ENCODE measurements at places on chromosomes 7 and 10.
A peak's percentile ranks its signal among the peaks of the same experiment; 100 is the strongest.

- DNase-seq = no peak
These were observed 26.0 kb downstream of the ADD3 start for GRCh38 chr10:110033701-110034235.

GRCh38 chr10:45555795-45556194 is 116.8 kb downstream of the ZFAND4 start:
- no peak for DNase-seq

GRCh38 chr10:69409176-69409495 is 7.6 kb downstream of the TACR2 start:
- peak; percentile 58 for DNase-seq

- no peak for DNase-seq
These were observed 22.3 kb downstream of the PDGFA start for GRCh38 chr7:497346-497745.

DNA sequence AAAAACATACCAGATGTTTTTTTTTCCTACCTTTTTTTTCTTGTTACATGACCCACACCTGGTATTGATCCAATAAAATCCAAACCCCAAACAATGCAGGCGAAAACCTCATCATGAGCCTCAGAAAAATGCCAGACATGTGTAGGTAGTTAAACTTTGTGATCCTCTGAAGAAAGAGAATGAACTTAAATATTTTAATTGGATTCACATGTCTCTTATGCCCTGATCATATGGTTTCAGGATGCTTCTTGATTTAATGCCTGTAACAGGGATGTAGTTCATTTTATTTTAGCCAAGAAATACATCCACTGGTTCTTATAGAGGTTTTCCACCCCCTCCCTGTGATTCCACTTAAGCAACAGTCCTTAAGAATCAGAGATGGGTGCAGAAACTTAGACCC is 451.6 kb downstream of the TYW1 start:
- DNase-seq = no peak

- DNase-seq = no peak
These were observed 54.9 kb upstream of the HELLS start for GRCh38 chr10:94490789-94491039.

- no peak for DNase-seq
These were observed 7.5 kb downstream of the MNX1 start for GRCh38 chr7:157002819-157003421.

- DNase-seq = no peak
These were observed 6.7 kb upstream of the EN2 start for GRCh38 chr7:155450970-155451801.

DNA sequence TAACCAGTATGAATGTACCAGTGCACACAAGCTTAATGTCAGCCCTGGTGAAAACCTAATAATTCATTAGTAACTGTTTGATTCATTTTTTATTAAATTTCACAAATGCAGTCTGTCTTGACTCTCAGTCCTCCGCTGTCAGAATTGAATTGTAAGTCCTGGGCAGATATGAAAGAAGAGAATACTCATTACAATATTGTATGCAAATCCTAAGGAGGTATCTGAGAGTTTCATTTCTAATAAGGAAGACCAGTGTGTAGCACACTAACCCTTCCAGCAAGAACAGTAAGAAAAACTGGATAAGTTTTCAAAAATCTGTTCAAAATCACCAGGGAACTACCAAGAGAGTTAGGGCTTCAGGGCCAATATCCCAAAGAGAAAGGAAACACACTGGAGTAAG is 652.1 kb downstream of the SUGCT start:
- DNase-seq = no peak

- no peak for DNase-seq
These were observed 29.0 kb downstream of the AKR1C8 start for GRCh38 chr10:5155951-5156350.

DNA sequence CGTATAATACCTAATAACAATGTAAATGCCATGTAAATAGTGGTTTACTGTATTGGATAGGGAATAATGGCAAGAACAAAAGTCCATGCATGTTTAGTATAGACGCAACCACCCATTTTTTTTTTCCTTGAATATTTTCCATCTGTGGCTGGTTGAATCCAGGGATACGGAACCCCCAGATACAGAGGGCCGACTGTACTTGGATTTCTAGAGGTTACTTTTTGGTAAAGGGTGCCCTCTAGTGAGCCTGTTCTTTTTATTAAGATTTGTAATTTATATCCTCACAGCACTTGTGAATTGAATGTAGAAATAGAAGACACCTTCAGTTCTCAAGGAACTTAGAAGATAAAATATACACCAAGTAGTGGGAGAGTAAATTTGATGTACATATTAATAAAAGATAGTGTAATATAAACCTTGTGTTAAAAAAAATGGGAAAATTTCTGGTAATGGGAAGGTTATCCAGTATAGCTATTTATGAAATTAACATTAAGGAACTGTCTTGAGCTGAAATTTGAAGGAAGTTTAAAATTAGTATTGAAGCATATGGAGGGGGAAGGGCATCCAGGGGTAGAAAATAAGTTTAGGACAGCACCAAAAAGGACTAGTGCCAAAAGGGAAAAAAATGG is 32.0 kb downstream of the EXOC6 start:
- peak; percentile 46 for DNase-seq

- no peak for DNase-seq
These were observed 20.1 kb upstream of the TM9SF3 start for GRCh38 chr10:96606946-96607345.

DNA sequence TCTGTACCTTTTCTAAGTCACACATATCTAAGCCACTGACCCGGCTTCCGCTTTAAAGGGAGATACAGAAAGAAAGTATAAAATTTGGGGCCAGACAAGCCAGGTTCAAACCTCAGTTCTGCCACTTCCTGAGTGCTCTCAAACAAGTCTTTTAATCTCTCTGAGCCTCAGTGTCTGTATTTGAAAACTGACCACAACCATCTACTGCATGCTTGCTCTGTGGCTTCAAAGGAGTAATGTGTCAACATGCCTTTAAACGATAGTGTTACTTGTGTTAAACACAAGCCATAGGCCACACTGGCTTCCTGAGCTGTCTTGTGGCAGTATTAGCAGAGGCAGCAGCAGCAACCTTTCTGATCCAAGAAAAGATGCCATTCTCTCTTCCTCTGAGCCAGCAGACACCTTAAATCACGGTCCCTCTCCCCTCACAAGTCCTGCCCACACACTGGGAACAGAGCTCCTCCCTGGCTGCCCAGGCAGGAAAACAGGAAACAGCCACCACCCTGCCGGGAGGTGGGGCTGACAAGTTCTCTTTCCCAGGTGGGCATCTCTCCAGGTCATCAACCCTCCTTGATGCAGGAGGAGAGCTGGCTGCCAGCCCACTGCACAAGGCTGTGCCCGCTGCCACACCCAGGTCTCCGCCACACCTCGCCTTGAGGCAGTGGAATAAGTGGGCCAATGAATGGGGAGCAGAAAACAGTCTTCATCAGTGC is 10.7 kb downstream of the HIP1 start:
- no peak for DNase-seq

DNA sequence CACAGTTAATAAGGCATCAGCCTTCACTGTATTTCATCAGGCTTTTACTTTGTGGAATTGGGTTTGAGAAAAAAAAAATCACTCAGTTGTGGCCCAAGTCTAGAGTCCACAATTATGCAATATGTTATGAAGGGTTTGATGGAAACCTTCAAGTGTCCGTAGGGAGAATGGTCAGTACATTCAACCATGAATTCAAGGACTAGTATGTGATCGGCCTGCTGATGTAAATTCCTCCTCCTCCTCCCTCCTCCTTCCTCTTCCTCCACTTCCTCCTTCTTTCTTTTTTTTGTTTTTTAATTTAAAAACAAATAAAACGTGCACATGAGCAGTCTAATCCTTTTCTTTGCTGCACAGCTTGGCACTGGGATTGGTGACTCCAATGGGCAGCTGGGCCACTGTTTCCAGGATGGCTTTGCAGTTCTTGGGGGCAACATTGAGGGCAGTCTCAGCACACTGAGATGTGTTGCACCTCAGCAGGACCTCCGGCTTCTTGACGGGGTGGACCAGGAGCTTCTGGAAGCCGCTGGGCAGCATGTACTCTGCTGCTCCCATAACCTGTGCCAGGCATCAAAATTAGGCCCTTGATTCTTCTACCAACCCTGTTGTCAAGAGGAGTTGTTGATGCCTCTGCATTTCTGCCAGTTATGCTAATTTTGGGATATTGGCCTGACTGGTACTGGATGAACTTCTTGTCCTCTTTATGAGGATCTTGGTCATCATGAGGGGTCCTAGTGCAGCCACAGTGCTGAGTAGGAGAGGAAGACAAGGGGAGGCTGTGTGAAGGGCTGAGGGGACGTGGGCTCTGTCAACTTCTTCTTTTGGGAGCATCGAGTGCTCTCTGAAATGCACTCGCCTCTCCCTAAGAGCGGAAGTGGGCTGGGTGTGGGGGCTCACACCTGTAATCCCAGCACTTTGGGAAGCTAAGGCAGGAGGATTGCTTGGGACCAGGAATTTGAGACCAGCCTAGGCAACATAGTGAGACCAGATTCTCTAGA is 9.3 kb upstream of the IL2RA start:
- DNase-seq = peak; percentile 33

- DNase-seq = no peak
These were observed 2.7 kb downstream of the VGF start for GRCh38 chr7:101162551-101163278.

- no peak for DNase-seq
These were observed 721.9 kb downstream of the TNS3 start for GRCh38 chr7:46859963-46860475.

GRCh38 chr7:94375691-94376090 is 19.0 kb upstream of the COL1A2 start:
- no peak for DNase-seq

DNA sequence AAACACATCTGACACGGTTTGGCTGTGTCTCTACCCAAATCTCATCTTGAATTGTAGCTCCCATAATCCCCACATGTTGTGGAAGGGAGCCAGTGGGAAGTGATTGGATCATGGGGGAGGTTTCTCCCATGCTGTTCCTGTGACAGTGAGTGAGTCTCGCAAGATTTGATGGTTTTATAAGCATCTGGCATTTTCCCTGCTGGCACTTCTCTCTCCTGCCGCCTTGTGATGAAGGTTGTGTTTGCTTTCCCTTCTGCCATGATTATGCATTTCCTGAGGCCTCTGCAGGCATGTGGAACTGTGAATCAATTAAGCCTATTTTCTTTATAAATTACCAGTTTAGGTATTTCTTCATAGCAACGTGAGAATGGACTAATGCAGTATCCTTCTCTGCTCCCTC is 5.9 kb upstream of the HTR5A start:
- no peak for DNase-seq

GRCh38 chr7:2714636-2715035 is 26.6 kb downstream of the AMZ1 start:
- DNase-seq = no peak

GRCh38 chr10:104345515-104345914 is 7.2 kb upstream of the ITPRIP start:
- no peak for DNase-seq

DNA sequence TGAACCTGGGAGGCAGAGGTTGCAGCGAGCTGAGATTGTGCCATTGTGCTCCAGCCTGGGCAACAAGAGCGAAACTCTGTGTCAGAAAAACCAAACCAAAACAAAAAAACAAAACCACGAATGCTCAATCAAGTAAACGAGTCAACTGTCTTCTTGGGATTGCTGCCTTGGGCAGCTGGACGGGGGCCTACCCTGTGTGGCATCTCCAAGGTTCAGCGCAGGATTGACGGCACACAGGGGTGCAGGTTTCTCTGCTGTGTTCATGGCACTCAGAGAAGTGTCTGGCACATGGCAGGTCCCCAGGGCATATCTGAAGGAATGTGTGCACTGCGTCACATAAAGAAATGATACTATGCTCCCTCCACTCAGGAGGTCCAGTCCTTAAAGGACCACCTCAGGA is 25.2 kb upstream of the CRYGN start:
- no peak for DNase-seq

GRCh38 chr7:64433590-64433989 is 119.8 kb downstream of the ZNF736 start:
- DNase-seq = no peak

DNA sequence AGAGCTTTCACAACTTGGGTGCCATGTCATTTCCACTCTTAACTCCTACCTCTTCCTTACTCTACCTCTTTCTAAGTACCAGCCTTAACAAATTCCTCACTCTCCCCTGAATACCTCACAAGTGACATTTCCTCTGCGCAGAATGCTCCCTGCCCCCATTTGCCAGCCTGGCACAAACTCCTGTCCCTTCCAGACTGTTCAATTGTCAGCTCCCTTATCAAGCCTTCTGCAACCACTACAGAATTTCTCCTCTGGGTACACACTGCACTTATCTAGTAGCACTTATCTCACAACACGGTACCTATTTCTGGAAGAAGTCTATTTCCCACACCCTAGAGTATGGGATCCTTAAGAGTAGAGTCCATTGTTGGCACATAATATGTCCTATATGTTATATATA is 39.1 kb upstream of the ANAPC16 start:
- no peak for DNase-seq

GRCh38 chr10:27578316-27578715 is 74.2 kb downstream of the RAB18 start:
- no peak for DNase-seq

- no peak for DNase-seq
These were observed 16.9 kb upstream of the ANKRD1 start for GRCh38 chr10:90937645-90938258.

DNA sequence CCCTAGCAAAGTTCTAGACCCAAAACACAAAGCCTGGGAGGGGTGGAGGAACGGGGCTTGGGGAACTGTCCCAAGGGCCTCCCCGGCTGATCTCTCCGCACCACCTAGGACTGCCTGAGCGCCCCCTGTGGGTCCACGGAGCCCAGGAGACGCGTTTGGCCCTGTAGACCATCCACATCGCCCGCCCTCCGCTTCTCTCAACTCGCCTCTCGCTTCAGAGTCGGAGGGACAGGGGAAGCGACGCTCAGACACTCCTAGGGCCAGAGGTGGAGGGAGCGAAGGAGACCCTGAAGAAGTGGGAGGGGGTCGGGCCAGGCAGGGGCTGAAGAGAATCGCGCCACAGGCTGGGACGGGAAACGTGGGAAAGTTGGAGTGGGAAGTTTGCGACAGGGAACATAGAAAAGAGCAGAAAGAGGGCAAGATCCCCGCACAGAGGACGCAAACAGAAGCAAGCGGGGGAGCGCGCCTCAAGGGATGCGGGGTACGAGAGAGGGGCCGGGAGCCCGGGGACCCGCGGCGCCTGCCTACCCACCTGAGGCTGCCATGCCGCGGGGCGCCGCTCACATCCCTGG is 378 bp downstream of the PIK3AP1 start:
- peak; percentile 61 for DNase-seq

- DNase-seq = no peak
These were observed 639.8 kb downstream of the INHBA start for GRCh38 chr7:41063116-41063515.

- no peak for DNase-seq
These were observed 18.3 kb downstream of the FZD9 start for GRCh38 chr7:73451780-73452398.

DNA sequence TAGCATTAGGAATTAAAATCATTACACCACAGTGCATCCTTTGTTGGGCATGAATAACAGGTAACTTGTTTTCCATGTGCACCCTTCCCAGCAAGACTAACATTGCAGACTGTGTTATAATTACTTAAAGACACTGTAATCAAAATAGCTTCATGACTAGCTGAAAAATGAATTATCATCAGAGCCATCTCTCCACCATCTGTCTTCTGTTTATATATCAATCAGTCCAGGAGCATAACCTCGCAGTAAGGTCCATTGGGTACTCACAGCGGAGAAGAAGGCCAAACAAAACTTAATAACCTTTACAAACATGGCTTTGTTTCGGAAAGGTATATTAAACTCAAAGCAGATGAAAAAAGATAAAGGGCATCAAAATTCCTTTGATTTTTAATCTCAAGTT is 90.6 kb downstream of the ODAD2 start:
- DNase-seq = no peak

GRCh38 chr10:90856964-90857634 is 740 bp downstream of the HTR7 start:
- no peak for DNase-seq

- no peak for DNase-seq
These were observed 280.0 kb downstream of the DGKB start for GRCh38 chr7:14622559-14622958.
